Choroid plexus epithelial cell (primary cell): ENCODE measurements at places on chromosomes 11 and 22.

GRCh38 chr11:119404872-119405271, 18.1 kb downstream of the THY1 start:
- DNase-seq, result no peak

DNA sequence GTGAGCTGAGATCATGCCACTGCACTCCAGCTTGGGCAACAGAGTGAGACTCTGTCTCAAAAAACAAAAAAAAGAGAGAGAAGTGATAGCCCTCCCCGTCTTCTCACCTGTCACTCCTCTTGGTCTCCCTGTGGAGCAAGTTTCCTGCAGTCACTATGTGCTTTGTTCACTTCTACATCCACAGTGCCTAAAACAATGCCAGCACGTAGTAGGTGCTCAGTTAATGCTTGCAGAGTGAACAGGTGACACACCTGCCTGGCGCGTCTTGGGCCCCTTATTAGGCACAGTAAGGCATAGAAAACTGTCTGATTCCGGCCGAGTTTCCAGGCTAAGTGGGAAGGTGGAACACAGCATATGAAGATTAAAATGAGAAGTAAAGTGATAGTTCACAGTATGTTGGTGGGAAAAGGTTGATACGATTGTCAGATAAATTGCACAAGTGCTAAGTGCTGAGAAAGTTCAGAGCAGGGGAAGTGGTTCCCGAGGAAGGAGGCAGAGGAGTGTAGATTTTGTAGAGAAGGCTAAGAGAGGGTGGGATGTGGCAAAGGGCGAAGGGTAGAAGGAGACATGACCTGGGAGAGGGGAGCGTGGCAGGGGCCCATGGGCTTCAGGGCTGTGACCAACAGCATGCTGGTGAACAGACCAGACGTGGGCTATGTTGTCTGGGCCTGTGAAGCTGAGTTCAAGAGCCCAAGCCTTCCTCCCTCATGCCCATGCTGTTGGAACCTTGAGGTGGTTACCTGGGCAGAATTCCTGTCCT, 41.9 kb downstream of the BCR start:
- no peak for DNase-seq

GRCh38 chr11:80855426-80855825, 1414.6 kb upstream of the TENM4 start:
- DNase-seq, result no peak

- DNase-seq, result peak; percentile 65
Observed at GRCh38 chr22:40491990-40492631, 121.7 kb downstream of the SGSM3 start.

- DNase-seq, result no peak
Observed at GRCh38 chr11:81192516-81192915, 1541.1 kb downstream of the FAM181B start.
